ENCODE measurements at places on chromosomes 13 and 19. TPM values are rescaled to one million over a fixed set of nuclear protein-coding genes. Genes with fewer than 3 reads are reported as not detected.

DNA sequence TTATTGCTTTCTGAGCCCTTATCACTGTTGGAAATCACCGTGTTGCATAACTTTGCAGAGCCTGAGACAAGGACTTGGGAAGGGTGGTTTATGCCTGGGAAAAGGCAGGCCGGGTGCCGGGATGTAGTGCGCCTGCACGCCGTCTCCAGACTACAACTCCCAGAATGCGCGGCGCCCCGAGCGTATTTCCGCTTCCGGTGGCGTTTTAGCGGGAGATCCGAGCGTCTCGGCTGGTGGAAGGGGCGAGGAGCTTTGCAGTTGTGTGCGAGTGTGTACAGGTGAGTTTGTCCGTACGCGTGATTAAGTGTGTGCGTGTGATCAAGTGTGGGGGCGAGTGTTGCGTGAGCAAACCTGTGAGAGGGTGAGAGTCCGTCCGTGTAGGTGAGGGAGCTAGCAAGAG, 75.4 kb downstream of the PEG3 start:
- H3K36me3 ChIP-seq, result peaks cover 19% of the 10 kb centered on the region
- peak overlapping the region; percentile 68 for H3K4me3 ChIP-seq
- H3K27me3 ChIP-seq, result no peaks in the 10 kb centered on the region
- H3K4me1 ChIP-seq, result peaks cover 9% of the 10 kb centered on the region
- H3K27ac ChIP-seq, result no peak overlapping the region

GRCh38 chr19:37988758-37989635, 82.0 kb downstream of the SIPA1L3 start:
- DNase-seq, result no peak
- no peaks in the 10 kb centered on the region for H3K36me3 ChIP-seq
- no peak overlapping the region for H3K4me3 ChIP-seq
- H3K4me1 ChIP-seq, result peaks cover 17% of the 10 kb centered on the region
- H3K27ac ChIP-seq, result no peak overlapping the region
- H3K27me3 ChIP-seq, result no peaks in the 10 kb centered on the region

DNA sequence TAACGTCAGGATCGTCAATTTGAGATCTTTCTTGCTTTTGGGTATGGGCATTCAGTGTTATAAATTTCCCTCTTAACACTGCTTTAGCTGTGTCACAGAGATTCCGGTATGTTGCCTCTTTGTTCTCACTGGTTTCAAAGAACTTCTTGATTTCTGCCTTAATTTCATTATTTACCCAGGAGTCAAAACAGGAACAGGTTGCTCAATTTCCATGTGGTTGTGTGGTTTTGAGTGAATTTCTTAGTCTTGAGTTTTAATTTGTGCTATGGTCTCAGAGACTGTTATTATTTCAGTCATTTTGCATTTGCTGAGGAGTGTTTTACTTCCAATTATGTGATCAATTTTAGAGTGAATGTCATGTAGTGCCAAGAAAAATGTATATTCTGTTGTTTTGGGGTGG, 153.1 kb downstream of the PCDH17 start:
- H3K4me3 ChIP-seq, result no peak overlapping the region
- no peak for DNase-seq
- H3K4me1 ChIP-seq, result no peaks in the 10 kb centered on the region
- H3K27me3 ChIP-seq, result no peaks in the 10 kb centered on the region
- H3K36me3 ChIP-seq, result peaks cover 3% of the 10 kb centered on the region
- H3K27ac ChIP-seq, result no peak overlapping the region

- no peak overlapping the region for H3K27ac ChIP-seq
- no peak overlapping the region for H3K4me3 ChIP-seq
- H3K36me3 ChIP-seq, result no peaks in the 10 kb centered on the region
- no peaks in the 10 kb centered on the region for H3K27me3 ChIP-seq
- H3K4me1 ChIP-seq, result no peaks in the 10 kb centered on the region
Measured at GRCh38 chr13:29315847-29316246, 279.6 kb downstream of the SLC7A1 start.

DNA sequence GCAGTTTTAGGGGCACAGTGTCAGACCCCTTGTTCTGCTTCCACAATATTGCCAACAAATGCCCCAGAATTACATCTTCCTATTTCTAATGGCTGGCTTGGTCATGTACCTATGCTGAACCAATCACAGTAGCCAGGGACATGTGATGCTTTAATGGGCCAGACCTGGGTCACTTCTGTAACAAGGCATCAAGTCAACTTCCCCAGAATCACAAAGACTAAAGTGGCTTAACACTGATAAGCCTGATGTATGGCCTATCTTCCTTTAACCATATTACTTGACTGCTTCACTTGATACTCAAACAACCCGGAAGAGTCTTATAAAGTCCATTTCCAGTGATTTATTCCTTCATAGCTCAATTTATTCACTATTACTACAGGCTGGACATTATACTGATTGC, 19.6 kb downstream of the LNX2 start:
- no peaks in the 10 kb centered on the region for H3K36me3 ChIP-seq
- no peak overlapping the region for H3K27ac ChIP-seq
- no peak overlapping the region for H3K4me3 ChIP-seq
- DNase-seq, result no peak

GRCh38 chr19:43636121-43636683, 3.4 kb downstream of the CADM4 start:
- H3K27ac ChIP-seq, result no peak overlapping the region
- H3K4me1 ChIP-seq, result peaks cover 15% of the 10 kb centered on the region
- H3K4me3 ChIP-seq, result no peak overlapping the region
- H3K36me3 ChIP-seq, result peaks cover 4% of the 10 kb centered on the region
- no peak for DNase-seq

GRCh38 chr13:113528101-113528812, 37.7 kb upstream of the DCUN1D2 start:
- H3K4me1 ChIP-seq, result no peaks in the 10 kb centered on the region
- H3K27ac ChIP-seq, result no peak overlapping the region
- no peak overlapping the region for H3K4me3 ChIP-seq
- H3K27me3 ChIP-seq, result no peaks in the 10 kb centered on the region
- H3K36me3 ChIP-seq, result peaks cover 7% of the 10 kb centered on the region
- no peak for DNase-seq

GRCh38 chr13:43529796-43530195, 257.0 kb downstream of the ENOX1 start:
- H3K36me3 ChIP-seq, result no peaks in the 10 kb centered on the region
- no peaks in the 10 kb centered on the region for H3K4me1 ChIP-seq
- DNase-seq, result no peak
- no peak overlapping the region for H3K4me3 ChIP-seq
- H3K27ac ChIP-seq, result no peak overlapping the region
- H3K27me3 ChIP-seq, result no peaks in the 10 kb centered on the region

GRCh38 chr19:35248310-35249145, at the start of gene LSR:
TSS of gene LSR (plus strand) at chr19:35249002. CDS start at chr19:35249023, 21 bp downstream.
- H3K27ac ChIP-seq, result peak within 1 kb of the TSS; percentile 92
- H3K4me3 ChIP-seq, result peak within 1 kb of the TSS; percentile 96
- peak; percentile 86 for DNase-seq
- peaks cover 34% of the 10 kb centered on the region for H3K4me1 ChIP-seq
- H3K36me3 ChIP-seq, result peaks cover 8% of the 10 kb centered on the region

GRCh38 chr19:11581740-11582139, 4.3 kb upstream of the ACP5 start:
- peak overlapping the region; percentile 83 for H3K4me3 ChIP-seq
- peak; percentile 55 for DNase-seq
- H3K4me1 ChIP-seq, result peaks cover 47% of the 10 kb centered on the region
- no peaks in the 10 kb centered on the region for H3K27me3 ChIP-seq
- no peaks in the 10 kb centered on the region for H3K36me3 ChIP-seq

MTMR6 gene
- 15.6 TPM for total RNA-seq

PRSS57 gene
- 0.22 TPM for total RNA-seq

IZUMO2 gene
- not detected for total RNA-seq

TMEM59L gene
- 2.0 TPM for total RNA-seq

MCF2L gene
- 11.8 TPM for total RNA-seq

All from activated T-cell treated with anti-CD3 and anti-CD28 coated beads, Interleukin-2, amount 50 U/mL, for 72 hours (primary cell).